Kidney (tissue), 22 donors: ENCODE measurements at places on chromosomes 6 and 20.

DNA sequence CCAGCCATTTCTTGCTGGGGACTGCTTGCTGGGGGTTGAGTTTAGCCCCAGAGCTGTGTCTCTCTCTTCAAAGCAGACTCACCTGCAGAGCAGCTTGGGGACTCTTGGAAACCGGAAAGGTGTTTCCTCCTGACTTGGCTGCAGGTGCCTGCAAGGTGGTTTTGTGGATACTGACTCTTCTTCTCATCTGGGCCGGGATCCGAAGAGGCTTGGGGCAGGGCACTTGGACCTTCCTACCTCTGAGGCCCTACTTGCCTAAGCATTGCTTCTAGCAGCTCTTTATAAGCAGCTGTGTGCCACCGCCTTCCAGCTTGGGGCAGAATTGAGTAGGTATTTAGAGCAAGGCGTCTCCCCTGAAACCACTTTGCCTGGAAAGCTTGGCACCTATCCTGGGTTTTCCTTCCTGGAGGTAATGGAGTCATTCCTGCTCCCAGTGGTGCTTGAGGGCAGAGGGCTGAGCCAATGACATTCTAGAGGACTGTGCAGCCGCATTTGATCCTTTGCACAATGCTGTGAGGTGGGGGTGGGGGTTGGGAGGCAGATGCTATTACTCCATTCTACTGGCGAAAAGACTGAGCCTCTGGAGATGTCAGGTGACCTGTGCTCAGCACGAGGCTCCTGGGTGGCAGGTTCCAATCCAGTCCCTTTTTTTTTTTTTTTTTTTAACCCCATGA lies 3.4 kb upstream of the CTSZ start:
- DNase-seq, result no peak

DNA sequence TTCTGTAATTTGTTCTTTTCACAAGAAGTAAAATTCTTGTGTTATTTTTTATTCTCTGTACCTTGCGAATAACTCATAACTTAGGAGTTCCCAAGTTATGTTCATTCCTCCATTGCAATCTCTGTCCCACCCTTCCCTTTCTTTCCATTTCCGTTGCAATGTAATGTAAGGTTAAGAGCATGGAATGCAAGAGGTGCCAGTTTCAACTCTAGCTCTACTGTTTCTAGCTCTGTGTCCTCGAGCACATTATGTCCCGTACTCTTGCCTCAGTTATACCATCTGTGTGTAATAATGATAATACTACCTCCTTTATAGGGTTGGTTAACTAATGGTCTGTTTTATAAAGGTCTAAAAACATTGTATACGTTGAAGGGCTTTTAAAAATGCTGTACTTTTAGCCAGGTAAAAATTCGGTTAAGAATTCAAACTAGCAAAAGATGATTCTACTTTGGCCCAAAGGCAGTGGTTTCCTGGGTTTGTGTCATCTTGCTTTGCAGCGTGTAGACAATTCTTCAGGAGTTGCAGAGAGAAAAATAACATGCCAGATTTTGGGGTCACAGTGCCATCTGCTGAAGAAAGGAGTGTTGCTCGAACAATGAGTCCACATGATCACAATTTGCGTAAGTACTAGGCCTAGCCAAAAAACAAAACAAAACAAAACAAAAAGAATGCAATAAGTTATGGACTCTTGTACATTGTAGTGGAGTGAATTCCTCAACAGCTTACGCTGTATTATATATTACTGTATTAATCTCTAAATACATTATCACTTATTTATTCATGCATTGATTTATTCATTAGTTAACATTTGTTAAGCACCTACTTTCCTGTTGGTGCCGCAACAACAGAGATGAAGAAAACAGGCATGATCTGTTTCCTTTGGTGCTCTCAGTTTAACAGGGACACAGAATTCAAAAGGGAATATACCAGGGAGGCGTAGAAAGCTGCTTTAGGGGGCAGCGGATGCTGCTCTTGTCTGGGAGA lies 10.0 kb upstream of the PFDN4 start:
- peak; percentile 42 for DNase-seq

DNA sequence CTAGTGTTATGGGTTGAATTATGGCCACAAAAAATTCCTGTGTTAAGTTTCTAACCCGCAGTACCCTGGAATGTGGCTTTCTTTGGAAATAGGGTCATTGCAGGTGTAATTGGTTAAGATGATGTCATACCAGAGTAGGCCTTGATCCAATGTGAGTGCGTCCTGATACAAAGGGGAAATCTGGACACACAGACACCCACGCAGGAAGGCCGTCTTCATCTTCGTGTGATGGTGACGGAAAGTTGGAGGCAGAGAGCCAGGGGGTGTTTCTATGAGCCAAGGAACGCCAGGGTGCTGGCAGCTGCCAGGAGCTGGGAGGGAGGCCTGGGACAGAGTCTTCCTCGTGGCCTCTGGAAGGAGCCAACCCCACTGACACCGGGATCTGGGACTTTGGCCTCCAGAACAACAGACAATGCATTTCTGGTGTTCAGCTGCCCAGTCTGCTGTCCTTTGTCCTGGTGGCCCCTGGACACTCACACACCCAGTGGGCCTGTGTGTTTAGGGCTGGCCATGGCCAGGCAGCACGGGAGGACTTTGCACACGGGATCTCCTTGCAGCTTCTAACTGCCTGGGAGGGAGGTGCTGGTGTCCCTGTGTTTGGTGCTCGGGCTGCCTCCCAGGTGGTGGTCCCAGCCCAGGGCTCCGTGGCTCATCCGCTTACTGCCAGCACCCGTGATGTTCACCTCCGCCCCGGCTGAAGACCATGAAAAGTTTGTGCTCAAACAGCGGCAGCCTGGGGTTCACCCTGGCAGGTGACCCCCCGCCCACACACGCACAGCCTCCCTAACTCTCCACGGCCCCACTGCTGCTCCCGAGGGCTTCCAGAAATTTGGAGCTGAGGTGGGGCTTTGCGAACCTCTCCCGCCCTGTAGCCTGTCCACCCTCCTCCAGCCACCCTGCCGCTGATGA lies 53.4 kb upstream of the GATA5 start:
- no peak for DNase-seq

GRCh38 chr6:140379919-140380318 lies 1005.5 kb upstream of the CITED2 start:
- DNase-seq, result no peak

- DNase-seq, result no peak
These were observed 10.4 kb downstream of the ZSWIM3 start for GRCh38 chr20:45867819-45868176.

DNA sequence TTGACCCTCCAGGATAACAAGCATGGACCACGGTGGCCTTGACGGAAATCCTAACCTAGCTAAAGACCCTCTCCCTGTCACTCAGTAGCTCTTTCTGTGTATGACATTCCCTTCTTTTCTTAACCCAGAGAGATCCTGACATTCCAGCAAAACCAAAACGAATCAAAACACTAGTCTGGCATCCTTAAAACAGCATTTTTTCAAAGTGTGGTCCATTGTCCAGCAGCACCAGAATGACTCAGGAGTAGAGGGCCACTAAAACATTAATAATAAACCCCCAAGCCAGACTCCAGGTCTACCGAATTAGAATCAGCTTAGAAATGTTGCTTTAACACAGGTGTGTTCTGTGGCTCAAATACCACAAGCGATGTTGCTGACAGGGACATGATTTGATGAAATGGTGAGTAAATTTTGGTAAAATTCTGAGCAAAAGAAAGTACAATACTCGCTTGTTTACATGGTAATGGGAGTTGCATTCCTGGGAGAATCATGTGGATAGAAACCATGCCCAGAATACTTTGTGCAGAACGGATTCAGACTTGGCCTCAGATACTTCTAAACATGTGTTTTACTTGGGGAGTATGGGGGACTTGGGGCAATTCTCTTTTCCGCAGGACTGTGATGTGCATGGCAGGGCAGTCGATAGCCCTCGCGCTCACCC lies 174.2 kb upstream of the KCNG1 start:
- DNase-seq, result no peak

DNA sequence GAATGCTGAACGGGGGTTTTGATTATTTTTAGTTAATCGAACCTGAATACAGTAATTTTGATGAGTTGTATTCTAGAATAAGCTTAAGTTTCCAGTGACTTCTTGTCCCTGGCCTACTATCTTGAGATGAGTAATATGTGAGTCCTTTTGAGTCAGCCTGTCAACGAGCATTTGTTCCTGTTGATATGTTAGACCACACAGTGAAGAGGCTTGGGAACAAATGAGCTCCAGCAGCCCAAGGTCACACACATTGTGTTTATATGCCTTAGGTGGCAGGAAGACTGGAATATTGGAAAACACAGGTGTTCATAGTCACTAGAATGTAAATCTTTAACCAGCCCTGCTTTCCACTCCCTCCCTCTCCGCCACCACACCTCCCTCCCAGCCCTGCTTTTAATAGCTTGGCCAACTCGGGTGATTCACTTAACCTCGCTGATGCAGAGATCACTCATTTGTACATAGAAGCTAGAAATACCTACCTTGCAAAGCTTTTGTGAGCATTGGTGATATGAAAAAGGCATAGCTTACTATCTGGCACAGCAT lies 9.1 kb downstream of the SMPDL3A start:
- DNase-seq, result no peak

GRCh38 chr6:134373993-134374392 lies 56.1 kb upstream of the SGK1 start:
- no peak for DNase-seq

GRCh38 chr20:32481311-32482142 lies 103.6 kb downstream of the NOL4L start:
- no peak for DNase-seq

DNA sequence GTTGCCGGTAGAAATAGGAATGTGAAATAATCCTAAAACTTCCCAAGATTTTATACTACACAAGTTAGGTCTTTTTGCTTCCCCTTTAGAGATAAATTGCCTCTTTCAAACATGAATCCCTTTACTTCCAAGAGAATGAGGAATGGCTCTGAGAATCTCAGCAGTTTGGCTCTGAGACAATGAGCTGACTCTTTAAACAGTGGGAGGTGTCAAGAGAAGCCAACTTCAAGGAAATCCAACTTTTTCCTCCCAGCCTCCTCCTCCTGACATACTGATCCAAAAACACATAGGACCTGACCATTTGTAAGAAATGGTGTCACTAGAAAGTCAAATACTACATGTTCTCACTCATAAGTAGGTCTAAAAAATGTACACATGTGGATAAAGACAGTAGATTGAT lies 154.2 kb downstream of the ALDH8A1 start:
- no peak for DNase-seq

- no peak for DNase-seq
These were observed 18.6 kb downstream of the ZKSCAN8 start for GRCh38 chr6:28160233-28160632.

- DNase-seq, result no peak
These were observed 20.9 kb upstream of the KCNG1 start for GRCh38 chr20:51043811-51044210.

DNA sequence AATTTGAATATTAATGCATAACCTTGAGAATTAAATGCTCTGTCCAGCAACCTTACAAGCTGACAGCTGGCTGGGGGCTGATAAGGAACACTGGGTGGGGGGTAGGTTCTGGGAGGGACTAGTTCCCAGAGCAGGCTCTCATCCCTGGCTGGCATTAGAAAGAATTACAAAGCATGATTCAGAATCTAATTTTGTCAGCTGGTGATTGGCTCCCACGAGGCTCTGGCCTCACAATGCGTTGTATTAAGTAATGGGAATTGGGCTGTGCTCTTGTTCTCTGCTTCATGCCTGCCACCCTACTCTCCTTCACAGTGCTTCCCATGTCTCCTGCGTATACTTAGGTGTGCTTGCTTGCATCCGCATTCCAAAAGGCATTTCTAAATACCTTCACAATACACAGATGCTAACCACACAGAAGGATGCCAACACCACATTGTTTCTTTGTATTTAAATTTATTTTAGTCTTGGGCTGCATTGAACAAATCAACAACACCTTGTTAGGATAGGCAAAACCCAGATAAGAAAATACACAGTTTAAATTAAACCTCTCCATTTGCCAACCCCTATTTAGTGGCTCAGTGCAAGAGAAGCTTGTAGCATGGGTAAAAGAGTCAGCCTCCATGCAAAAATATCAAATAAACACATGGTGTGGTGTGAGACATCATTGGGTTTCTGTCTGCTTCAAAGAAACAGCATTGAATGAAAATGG lies 434.5 kb upstream of the JAG1 start:
- DNase-seq, result no peak

GRCh38 chr6:6860863-6861262 lies 246.9 kb upstream of the RREB1 start:
- DNase-seq, result no peak

- DNase-seq, result no peak
These were observed 186.0 kb downstream of the TAF4 start for GRCh38 chr20:61879694-61880093.

GRCh38 chr6:30781395-30781742 lies 37.0 kb upstream of the IER3 start:
- DNase-seq, result no peak

DNA sequence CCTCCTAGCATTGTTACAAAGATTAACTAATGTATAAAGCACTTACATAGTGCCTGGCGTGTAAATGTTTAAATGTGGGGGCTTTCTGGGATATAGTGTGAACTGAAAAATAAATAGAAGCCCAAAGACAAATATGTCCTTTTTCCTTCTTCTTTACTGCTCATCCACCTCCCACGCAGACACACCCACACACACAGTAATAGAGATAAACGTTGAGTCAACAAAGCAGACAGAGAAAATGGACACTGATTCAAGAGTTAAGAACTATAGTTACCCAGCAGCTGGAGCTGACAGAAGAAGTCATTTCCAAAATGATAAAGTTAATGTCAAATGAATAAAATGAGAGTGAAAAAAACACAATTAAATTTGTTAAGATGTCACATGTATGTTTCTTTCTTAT lies 68.3 kb downstream of the FHL5 start:
- DNase-seq, result no peak

- no peak for DNase-seq
These were observed 52.0 kb downstream of the ECT2L start for GRCh38 chr6:138847884-138848283.

GRCh38 chr20:5170341-5170740 lies 43.5 kb downstream of the CDS2 start:
- DNase-seq, result no peak

DNA sequence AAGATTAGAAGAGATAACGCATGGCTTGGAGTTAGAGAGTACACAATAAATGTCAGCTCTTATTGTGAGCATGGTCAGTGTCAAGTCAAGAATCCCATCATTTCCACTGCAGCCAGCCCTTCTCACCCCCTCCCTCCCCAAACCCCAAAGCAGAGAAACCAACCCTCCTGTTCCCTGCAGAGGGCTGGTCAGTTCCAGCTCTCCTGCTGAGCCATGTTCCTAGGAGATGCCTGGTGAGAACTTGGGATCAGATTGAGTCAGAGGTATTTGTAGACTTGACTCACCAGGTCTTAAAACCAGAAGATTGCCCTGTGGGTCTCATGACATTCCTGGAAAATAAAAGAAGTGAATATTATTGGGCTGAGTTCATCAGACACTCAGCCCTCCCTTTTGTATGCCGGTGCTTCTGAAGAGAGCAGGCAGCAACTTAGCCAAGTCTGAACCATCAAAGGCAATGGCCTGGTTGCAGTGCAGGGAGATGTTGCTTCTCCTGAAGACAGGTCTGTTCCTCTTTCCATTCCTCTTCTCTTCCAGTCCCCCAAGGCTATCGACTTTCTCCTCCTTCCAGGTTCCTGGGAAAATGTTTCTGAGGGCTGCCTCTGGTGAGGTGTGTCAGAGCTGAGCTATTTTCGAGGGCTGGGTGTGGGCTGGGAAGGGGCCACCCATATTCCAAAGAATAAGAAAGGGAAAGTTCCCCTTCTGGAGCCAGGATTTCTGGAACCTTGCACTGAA lies 278.2 kb upstream of the SUPT3H start:
- DNase-seq, result no peak
